Posterior vena cava (tissue), 2 donors: ENCODE measurements at places on chromosomes 16 and 17. TPM values are rescaled to one million over a fixed set of nuclear protein-coding genes. Genes with fewer than 3 reads are reported as not detected.
A peak's percentile ranks its signal among the peaks of the same experiment; 100 is the strongest.

GRCh38 chr17:28370035-28370743, at the start of gene VTN:
VTN (minus strand) TSS chr17:28370307; CDS start chr17:28370203, 104 bp downstream.
- DNase-seq, result peak; percentile 90

DNA sequence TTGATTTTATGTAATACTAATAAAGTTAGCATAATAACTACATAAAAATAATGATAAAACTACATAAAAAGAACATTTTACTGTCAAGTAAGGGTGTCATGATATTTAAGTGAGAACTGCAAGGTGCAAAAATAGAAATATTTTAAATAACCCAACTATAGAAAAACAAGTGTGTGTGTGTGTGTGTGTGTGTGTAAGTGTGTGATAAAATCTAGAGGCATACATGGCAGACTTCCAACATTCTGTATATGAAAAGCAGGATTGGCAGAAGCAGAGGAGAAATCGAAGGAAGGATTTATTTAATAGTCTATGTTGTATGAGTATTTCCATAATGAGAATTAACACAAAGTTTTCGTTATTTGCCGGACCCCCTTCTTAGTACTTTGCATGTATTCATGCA, 334.1 kb downstream of the KCNJ2 start:
- no peak for DNase-seq

- no peak for DNase-seq
Measured at GRCh38 chr17:52158450-52159042, at the start of gene CA10. CA10 (minus strand) TSS chr17:52158714.

- DNase-seq, result peak; percentile 86
Measured at GRCh38 chr17:29615048-29615385, 7.7 kb downstream of the CORO6 start.

PIGQ gene
- total RNA-seq, result 25.4 TPM

- peak; percentile 58 for DNase-seq
Measured at GRCh38 chr17:27471321-27472269, 15.3 kb downstream of the KSR1 start.

RNF43 gene
- not detected for total RNA-seq

GRCh38 chr17:10798332-10798749, 5.6 kb downstream of the TMEM238L start:
- DNase-seq, result peak; percentile 2

DNA sequence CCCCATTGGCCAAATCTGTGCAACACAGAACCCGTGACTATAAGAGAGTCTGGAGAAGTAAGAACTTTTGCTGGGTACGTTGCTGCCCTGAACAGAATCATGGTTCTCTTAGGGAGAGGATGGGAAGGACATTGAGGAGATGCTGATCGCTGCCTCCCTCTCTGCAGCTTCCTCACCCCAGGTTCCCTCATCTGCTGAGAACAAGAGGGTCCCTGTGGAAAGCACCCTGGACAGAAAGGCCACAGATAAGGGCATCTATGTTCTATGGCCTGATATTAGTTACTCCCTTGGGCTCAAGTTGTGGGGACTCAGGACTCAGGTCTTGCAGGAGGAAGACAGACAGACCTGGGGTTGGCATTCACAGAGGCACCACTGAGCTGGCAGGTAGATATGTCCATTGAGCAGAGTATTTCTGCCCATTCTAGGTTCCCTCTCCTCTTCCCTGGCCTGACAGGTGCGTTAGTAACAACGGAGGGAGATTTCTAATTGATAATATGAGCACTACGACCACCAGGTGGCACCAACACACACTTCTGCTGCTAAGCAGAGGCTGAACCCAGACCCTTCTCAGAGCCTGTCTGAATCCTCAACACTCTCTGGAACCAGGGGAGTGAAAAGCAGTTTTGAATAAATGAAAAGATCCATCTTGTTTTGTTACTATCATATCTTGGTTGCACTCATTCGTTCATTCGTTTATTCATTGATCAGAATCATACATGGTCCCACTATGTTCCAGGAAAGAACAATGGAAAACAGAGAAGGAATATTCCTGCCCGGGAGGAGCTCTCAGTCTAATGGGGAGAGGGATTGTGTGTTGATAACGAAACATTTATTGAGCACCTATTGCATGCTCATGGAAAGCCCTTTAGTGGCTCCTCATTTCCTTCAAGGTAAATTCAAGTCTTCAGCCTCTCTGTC, 56.4 kb downstream of the SLC6A2 start:
- DNase-seq, result no peak

GRCh38 chr16:68257906-68258800, 6.2 kb upstream of the SLC7A6 start:
- DNase-seq, result no peak

C1QL1 gene
- 0.42 TPM for total RNA-seq

SAMD14 gene
- total RNA-seq, result 6.7 TPM

DNA sequence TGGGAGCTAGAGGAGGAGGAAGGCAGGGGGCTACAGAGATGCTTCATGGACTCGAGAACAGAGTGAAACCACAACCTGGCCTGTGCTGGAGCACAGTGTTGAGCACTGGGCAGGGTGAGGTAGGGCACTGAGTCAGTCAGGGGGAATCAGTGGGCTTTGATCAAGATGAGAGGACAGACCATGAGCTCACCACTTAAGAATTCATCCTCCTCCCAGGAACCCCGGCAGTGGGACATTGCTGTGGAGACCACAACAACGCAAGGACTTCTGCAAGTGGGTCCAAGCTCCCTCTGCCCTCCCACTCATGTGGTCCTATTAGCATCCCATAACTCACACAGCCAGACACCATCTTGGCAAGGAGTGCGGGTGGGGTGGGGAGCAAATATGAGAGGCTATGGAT, 1.7 kb upstream of the CES5A start:
- DNase-seq, result no peak

GRCh38 chr17:43327834-43328420, 70.9 kb upstream of the ARL4D start:
- no peak for DNase-seq

MYH8 gene
- not detected for total RNA-seq

DNA sequence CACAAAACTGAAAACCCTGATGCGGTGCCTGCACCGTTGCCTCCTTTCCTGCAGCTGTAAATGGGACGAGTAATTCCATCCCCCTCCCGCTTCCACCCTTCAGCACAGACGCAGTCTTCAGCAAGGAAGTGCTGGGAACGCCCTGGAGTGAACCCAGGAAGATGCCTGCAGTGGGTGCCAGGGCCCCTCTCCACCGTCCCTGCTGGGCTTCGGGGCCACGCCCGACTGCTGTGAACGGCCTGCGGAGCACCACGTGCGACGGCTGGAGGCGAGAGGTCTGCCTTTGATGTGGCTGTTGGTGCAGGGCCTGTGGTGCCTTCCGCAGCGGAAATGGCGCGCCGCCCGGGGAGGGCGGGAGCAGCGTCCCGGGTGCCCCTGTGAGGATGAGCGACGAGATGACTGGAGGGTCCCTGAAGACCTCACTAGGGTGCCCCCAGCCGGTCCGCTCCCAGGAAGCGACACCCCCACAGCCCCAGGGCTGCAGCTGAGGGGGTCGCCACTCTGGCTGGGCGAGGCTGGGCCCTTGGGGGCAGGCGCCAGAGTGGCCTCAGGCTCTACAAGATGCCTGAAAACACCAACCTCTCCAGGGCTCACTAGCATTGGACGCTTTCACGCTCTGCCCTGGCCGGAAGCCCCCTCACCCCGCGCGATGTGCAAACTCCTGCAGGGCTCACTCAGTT, 749 bp upstream of the MC1R start:
- peak; percentile 95 for DNase-seq

FAM222B gene
- 19.2 TPM for total RNA-seq

GRCh38 chr17:79341222-79341780, 266.7 kb downstream of the ENGASE start:
- no peak for DNase-seq

LGALS9B gene
- not detected for total RNA-seq

CDK10 gene
- 33.7 TPM for total RNA-seq

GRCh38 chr17:74334393-74335039, 8.5 kb downstream of the KIF19 start:
- DNase-seq, result no peak

MT1E gene
- total RNA-seq, result 240 TPM

- DNase-seq, result no peak
Measured at GRCh38 chr17:9977180-9977575, 72.1 kb upstream of the RCVRN start.

DNA sequence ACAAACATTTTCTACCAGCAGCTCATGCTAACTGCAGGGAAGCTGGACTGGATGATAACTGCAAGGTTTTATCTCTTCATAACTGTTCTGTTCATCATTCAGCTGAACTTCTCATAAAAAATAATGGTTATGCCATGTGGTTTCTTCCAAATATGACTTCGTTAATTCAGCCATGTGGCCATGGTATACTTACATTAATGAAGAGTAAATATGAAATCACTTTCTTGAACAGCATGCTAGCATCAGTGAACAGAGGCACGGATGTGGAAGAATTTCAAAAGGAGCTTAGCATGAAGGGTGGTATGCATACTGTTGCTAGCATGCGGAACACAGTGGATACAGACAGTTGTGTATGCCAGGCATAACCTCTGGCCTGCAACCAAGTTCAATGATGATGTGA, 1417.0 kb upstream of the CDH8 start:
- no peak for DNase-seq

CCL17 gene
- not detected for total RNA-seq

- no peak for DNase-seq
Measured at GRCh38 chr16:30858829-30859423, 35.0 kb downstream of the BCL7C start.

GRCh38 chr17:68595496-68595895, 5.7 kb downstream of the FAM20A start:
- DNase-seq, result no peak

DNA sequence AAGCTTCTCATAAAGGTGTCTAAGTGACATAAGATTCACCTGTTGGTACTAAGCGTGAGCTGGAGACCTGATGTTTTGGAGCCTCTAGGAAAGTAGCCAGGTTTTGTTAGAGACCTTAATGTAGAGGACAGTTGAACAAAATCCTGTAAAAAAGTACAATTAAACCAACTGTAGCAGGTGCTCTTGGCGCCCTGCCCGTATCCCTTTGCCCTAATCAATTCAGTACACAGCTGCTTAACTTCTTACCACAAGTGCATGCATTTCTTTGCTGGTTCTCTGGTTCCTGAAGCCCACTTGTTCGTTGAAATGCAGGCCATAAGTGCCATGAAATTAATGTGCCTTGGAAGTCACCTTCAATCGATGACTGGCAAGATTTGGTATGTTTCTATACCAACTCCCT, 24.4 kb downstream of the GLP2R start:
- DNase-seq, result no peak

- DNase-seq, result no peak
Measured at GRCh38 chr17:71203953-71204352, 916.9 kb upstream of the SOX9 start.

GRCh38 chr16:81519301-81520150, 74.9 kb downstream of the CMIP start:
- DNase-seq, result peak; percentile 35

TMED6 gene
- total RNA-seq, result 0.51 TPM

SMYD4 gene
- total RNA-seq, result 16.8 TPM

DNA sequence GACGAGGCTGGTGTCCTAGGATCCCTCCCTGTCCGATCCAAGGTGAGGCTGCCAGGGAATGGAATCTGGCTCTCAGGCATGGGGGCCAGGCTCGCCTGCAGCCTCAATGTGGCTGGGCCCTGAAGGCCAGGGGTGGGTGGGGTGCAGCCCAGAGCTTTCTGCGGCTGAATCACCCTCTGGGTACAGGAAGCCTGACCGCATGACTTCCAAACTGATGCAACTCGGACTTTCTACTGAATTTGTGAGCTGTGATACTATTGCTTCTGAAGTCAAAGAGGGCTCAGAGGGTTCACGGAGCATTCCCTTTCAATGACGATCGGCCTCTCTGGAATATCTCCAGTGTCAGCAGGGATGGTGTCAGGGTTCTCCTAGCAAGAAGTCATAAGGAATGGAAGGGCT, 123.7 kb downstream of the METRNL start:
- DNase-seq, result peak; percentile 94

RPRML gene
- total RNA-seq, result not detected

ORC6 gene
- 2.0 TPM for total RNA-seq

GRCh38 chr17:32901743-32902142, 24.8 kb upstream of the MYO1D start:
- no peak for DNase-seq

DNA sequence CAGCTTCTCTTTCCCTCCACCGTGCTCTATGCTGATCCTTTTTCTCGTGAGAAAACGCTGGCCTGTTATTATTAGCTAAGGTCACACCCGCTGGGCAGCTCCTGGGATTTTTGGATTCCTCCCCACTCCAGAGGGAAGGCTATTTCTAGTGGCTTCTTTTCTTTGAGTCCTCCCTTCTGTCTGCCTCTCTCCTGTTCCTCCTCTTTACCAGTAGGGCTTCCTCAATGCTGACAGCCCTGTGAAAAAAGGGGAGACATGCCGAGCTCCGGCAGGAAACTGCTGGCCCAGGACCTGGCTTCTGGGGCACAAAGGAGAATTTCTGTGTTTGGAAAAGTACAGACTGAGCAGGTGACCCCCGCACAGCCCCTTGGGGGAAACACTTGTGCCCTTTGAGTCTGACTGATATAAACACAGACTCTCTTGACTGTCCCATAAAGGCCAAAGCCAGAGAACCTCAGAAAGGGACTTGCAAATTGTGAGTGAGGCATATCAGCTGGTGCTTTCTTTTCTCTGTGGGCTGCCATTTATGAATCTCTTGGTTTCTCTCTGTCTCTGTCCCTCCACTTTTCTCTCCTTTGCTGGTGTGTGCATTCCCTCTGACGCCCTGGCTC, 14.0 kb upstream of the RNF135 start:
- peak; percentile 65 for DNase-seq

GRCh38 chr17:77872199-77872598, 86.3 kb upstream of the TNRC6C start:
- no peak for DNase-seq

RNU2-1 gene
- total RNA-seq, result 14,833 TPM

GRCh38 chr17:81298991-81299738, 4.1 kb upstream of the SLC38A10 start:
- no peak for DNase-seq

DNA sequence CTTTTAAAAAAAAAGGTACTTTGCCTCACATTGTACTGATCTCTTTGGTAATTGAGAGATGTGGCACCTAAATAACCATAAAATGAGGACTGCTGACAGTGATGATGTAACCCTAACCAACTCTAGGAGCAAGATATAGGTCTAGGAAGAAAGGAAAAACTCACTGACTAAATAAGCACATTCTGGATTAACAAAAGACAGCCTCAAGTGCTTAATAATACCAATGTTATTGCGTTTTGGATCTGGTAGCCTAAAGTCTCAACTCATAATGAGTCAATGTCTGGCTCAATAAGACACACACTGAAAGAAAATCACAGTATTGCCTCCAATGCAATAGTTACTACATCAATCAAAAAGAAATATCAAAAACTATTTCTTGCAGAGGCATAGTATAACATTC, 3.0 kb downstream of the ERN1 start:
- no peak for DNase-seq

CDT1 gene
- total RNA-seq, result 0.57 TPM

GSPT1 gene
- 76.2 TPM for total RNA-seq

DNA sequence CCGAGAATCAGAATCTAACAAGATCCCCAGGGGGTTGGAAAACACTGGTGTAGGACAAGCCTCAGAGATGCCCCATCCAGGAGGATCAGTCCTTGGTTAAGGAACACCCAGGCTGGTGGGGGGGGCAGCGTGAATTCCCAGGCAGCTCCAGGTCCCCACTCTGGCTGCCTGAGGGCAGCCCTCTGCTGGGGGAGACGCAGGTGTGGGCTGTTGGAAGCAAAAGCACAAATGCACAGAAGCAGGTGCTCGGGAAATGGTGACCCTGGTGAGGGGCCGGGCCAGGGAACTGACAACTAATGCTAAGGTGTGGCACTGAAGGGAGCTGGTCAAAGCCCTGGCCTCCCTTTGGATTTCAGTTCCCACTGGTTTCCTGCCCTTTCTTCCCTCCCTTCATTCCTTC, 140.8 kb upstream of the CDH5 start:
- peak; percentile 45 for DNase-seq

TMEM100 gene
- 11.8 TPM for total RNA-seq

SEZ6 gene
- not detected for total RNA-seq
